ENCODE measurements at places on chromosomes 7 and 10.

DNA sequence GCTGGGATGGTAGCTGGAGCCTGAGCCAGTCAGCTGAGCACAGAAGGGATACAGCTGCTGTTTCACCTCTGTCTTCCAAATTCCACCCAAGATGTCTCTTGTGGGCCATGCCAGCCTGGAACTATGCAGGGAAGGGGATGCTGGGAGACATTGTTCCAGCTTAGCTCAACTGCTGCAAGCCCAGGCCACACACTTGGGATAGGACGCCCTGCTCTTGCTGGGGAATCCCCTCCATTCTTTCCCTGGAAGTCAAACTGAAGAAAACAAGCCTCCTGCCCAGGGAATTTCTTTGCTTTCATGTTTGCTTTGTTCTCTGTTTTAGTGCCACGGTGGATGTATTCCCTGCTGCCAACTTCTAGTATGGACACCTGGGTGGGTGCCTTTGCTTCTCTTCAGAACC, 55.2 kb upstream of the CDK13 start:
- no peak for DNase-seq

- no peak for DNase-seq
Observed at GRCh38 chr7:38217672-38218071, 39.6 kb downstream of the STARD3NL start.

DNA sequence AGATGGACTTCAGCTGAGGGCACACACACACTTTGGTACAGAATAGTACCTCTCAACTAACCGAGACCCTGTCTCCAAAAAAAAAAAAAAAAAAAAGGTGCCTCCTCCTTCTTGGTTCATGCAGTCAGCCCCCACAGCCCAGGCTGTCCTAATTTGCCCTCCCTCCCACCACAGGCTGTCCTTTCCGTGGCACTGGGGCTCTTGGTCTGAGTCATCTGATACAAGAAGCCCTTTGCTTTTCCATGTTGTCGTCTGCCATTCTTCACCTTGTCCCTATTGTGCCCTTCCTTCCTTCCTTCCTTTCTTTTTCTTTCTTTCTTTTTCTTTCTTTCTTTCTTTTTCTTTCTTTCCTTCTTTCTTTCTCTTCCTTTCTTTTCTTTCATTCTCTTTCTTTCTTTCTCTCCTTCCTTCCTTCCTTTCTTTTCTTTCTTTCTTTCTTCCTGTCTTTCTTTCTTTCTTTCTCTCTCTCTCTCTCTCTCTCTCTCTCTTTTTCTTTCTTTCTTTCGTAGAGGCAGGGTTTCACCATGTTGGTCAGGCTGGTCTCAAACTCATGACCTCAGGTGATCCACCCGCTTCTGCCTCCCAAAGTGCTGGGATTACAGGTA, 96.0 kb upstream of the IKZF1 start:
- no peak for DNase-seq

- DNase-seq, result no peak
Observed at GRCh38 chr7:121494516-121494915, 98.4 kb upstream of the FAM3C start.

DNA sequence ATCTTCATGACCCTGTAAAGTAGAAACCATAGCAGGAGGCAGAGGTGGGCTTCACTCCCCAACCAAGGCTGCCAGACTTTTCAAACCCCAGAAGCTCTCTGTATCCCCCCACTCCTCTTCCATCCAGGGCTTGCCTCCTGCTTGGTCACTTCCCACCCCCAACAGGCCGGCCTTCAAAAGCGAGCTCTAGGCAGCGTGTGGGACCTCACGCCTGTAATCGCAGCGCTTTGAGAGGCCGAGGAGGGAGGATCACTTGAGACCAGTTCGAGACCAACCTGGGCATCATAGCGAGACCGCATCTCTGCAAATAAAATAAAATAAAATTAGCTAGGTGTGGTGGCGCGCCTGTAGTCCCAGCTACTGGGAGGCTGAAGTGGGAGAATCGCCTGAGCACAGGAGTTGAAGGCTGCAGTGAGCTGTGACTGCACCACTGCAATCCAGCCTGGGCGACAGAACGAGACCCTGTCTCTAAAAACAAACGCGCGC, 743 bp upstream of the POR start:
- DNase-seq, result no peak

DNA sequence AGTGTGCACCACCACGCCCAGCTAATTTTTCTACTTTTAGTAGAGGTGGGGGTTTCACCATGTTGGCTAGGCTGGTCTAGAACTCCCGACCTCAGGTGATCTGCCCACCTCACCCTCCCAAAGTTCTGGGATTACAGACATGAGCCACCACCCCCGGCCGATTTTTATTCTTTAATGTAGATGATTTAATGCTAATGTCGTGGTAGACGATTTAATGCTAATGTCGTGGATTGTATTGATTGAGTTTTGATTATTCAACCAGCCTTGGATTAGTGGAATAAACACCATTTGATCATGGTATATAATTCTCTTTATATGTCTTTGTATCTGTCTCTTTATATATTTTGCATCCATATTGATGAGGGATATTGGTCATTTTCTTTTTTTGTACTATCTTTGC, 52.6 kb downstream of the OGDH start:
- DNase-seq, result no peak

DNA sequence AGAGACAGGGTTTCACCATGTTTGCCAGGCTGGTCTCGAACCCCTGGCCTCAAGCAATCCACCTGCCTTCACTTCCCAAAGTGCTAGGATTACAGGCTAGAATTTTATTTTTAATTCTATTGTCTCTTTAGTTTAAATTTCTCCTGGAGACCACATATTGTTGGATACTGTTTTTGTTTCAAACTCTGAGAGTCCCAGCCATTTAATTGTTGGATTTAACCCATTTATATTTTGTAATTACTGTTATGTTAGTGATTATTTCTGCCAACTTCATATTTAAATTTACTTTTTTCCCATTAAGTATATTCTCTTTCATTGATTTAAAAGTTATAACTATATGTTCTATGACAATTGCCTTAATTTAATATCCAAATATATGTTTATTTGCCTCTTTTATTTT, 185.6 kb downstream of the ZNF248 start:
- no peak for DNase-seq

GRCh38 chr10:114310346-114310745, 71.3 kb downstream of the VWA2 start:
- no peak for DNase-seq

DNA sequence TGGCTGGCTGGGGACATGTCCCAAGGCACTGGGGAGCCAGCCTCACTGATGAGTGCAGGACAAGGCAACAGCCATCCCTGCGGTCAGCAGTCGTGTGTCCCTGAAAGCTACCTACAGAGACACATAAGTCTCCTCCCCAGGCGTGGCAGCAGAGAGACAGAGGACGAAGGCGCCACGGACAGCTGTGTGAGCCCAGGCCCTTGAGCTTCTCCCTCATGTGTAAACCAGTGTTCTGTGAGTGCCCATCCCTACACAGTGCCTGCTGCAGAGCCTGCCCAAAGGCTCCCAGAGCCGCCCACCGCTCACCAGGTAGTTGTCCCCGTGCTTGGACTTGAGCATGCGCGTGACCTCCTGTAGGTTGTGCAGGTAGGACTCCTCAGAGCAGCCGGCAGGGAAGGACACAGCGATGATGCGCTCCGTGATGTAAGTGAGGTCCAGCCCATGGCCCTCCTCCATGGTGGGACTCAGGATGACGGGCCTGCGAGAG, 142.7 kb downstream of the TNS3 start:
- no peak for DNase-seq

- DNase-seq, result no peak
Observed at GRCh38 chr10:90592638-90593302, 265.1 kb downstream of the HTR7 start.

DNA sequence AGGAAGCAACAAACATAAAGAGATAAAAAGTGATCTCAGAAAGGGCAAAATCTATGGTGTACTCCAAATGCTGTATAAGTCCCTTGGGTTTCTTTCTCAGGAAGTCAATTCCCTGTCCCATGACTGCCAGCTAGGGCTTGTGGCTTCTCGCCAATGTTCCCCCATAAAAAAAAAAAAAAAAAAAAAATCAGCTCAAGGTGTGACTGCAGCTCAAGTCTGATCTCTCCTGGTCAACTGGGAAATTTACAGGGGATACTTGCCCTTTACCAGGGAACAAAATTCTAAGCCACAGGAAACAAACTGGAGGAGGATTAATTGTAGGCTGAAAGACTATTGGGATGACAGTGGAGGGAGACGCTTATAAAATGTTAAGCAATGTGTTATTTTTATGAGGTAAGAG, 76.0 kb downstream of the PCGF5 start:
- no peak for DNase-seq

DNA sequence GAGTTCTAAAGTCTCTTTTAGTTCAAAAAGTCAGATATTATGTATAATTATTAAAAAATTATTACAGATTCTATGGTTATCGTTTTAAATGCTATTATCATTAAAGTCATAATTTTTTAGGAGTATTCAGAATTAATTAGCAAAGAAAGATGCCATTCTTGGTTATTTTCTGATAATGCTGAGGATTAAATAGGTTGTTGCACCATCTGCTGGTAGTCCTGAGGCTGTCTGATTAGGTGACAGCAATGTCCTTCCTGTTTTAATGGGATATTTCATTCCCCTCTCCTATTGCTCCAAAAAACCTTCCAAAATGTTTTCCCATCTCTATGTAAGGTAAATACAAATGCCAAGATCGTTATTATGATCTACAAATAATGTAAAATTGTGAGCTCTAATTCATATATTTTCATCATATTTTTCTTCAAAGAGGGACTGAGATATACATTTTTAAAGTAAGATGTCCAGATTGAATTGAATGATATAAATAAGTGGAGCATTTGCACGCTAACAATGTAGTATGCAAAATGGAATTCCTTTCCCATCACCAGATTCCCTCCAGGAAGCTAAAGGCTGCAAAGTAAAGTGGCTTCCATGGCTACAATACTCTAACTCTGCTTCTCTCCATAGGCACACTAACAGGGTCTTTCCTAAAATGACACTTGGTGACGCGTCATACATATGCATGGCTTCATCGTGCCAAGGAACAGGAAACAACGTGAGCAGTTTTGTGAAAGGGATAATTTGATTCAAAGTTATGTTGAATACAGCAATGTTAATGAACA, 58.8 kb upstream of the AKR1E2 start:
- DNase-seq, result no peak

DNA sequence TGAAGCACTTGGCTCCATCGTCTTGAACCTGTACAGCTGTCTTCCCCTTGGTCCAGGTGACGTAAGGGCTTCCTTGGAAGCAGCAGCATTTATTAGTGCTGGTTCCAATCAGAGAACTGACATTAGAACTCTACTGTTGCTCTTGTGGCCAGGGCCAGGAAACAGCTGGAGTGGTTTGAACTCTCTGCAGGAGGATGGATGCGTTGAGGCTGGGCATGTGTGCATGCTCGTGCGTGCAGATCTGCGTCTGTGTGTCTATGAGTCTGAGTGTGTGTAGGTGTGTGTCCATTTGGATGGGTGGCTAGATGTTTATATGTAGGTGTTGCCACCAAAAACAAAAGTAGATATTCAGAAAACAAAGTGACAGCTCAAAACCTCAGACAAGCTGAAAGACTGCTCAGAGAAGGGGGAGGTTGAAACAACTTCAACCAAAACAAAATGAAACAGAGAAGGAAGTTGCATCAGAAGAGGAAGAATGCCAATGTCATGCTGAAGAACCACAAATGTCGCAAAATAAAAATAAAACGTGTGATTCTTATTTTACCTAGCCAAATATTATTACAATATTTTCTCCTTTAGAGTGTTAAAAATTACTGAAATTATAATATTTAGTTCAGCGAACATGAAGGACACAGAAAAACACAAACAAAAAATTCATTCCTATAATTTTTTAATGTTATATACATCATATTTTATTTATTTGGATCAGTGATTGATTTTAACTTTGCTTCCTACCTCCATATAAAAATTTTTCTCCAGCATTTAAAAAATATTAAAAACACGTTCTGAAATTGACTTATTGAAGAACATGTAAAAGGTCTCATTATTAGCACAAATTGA, 96.1 kb upstream of the MKLN1 start:
- peak; percentile 25 for DNase-seq

DNA sequence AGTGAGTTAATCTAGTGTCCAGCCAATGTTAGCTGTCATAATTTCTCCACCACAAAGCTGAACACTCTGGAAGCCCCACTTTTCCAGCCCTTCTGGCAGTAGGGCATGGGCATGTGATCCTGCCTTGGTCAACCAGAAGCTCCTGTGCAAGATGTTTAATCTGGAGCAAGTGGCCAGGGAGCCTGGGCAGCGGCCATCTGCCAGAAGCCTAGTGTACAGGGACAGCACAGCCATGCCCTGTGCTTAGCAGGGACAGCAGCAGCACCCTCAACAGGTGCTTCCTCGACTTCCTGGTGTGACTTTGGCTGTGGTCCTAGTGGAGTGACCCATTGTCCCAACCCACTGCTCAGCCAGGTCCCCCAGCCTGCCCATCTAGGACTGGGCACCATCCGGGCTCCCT, 10.3 kb downstream of the RBP3 start:
- no peak for DNase-seq

DNA sequence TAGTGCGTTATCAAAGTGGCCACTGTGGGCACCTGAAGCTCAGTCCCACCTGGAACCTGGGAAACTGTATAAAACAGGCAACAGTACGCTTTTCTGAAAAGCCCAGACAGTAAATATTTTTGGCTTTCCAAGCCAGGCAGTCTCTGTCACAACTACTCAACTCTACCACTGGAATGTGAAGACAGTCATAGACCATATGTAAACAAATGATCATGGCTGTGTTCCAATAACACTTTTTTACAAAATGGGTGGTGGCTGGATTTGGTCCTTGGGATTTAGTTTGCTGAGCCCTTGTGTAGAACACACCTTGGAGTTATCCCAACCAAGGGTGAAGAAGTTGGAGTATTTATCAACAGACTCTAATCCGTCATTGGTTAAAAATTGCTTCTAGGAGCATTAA, 259.9 kb downstream of the SKIDA1 start:
- DNase-seq, result no peak

DNA sequence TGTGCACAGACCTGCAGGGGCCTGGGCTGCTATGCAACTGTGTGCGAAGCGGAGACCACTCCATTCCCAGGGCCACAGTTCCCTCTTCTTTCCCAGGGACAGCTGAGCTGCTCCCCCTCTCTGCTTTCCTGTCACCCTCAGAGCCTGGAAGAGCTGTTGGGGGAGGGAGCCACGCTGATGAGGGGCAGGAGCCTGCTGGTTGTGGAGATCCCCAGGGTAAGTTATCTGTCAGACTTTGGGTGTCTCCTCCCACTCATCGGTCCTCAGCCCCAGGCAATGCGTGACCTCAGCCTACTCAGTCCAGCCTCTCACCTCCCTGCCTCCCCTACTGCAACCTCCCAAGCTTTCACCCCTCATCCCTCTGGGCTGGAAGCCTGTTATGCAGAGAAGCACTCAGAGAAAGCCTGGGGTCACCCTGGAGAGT, 53.5 kb downstream of the ZNF467 start:
- DNase-seq, result no peak

GRCh38 chr10:72309290-72310240, 35.8 kb downstream of the DDIT4 start:
- DNase-seq, result no peak

- DNase-seq, result no peak
Observed at GRCh38 chr7:90473814-90474213, 4.4 kb downstream of the PTTG1IP2 start.

- no peak for DNase-seq
Observed at GRCh38 chr7:157699357-157700013, 362.7 kb downstream of the DNAJB6 start.

Measured in stimulated activated CD8-positive, alpha-beta memory T cell treated with anti-CD3 and anti-CD28 coated beads, Interleukin-4, amount 100 ng/mL, for 1 hour (primary cell).